Tibial artery (tissue), 4 donors: ENCODE measurements at places on chromosomes 3 and 15.

DNA sequence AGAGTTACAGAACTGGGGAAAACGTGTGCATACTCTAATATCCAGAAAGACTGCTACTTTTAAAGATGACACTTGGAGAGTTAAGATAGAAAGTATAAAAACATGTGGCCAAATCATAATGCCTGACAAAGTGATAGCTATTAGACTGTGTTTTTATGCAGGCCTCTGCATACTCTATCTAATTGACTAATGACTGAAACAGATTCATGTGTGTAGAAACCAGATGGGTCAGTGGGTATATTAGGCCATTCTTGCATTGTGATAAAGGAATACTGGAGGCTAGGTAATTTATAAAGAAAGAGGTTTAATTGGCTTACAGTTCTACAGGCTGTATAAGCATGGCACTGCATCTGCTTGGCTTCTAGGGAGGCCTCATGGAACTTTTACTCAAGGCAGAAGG, 71.5 kb downstream of the PPM1L start:
- DNase-seq = no peak

GRCh38 chr3:195172039-195172684, 98.8 kb downstream of the XXYLT1 start:
- DNase-seq = no peak

DNA sequence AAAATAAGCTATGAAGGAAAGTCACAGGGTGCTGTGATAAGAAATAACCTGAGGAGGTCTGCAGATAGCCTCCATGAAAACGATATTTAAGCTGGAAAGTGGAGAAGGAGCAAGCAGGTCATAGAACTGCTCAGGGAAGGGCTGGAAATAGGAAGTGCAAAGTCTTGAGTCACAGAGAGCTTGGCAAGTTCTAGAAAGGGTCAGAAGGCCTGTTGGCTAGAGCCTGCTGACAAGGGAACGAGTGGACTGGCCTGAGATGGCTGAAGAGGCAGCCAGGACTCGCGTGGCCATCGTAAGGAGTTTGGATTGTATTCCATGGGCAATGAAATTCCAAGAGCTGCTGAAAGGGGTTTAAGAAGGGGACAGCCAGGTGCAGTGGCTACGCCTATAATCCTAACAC, 64.7 kb upstream of the IL12A start:
- no peak for DNase-seq

DNA sequence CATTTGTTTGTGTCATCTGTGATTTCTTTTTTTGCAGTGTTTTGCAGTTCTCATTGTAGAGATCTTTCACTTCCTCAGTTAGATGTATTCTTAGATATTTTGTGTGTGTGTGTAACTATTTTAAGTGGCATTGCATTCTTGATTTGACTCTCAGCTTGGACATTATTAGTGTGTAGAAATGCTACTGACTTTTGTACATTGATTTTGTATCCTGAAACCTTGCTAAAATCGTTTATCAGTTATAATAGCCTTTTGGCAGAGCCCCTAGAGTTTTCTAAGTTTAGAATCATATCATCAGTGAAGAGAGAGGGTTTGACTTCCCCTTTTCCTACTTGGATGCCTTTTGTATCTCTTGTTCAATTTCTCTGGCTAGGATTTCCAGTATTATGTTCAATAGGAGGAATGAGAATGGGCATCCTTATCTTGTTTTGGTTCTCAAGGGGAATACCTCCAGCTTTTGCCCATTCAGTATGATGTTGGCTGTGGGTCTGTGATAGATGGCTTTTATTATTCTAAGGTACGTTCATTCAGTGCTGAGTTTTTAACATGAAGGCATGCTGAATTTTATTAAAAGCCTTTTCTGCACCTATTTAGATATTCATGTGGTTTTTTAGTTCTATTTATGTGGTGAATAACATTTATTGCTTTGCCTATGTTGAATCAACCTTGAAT, 211.7 kb downstream of the MBNL1 start:
- DNase-seq = no peak

DNA sequence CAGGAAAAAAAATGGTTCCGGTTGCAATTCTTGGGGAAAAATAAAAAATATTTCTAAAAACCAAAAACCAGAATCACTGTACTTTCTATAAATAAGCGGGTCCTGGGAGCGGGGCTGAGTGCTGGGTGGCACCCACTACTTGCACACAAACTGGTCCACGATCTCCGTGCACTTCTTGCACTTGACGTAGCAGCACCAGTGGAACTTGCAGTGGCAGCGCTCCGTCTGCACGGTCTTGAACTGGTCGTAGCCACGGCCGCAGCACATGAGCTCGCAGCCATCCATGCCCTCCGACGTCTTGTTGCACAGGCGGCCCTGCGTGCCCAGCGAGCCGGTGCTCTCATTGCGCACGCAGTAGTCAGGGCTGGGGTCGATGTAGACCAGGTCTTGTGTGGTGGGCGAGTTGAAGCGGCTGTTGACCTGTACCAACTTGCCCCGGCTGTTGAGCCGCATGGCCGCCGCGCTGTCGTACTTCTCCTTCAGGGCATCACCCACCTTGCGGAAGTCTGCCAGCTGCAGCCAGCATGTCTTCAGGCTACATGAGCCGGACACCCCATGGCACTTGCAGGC, 17.1 kb downstream of the WNT5A start:
- DNase-seq = no peak

DNA sequence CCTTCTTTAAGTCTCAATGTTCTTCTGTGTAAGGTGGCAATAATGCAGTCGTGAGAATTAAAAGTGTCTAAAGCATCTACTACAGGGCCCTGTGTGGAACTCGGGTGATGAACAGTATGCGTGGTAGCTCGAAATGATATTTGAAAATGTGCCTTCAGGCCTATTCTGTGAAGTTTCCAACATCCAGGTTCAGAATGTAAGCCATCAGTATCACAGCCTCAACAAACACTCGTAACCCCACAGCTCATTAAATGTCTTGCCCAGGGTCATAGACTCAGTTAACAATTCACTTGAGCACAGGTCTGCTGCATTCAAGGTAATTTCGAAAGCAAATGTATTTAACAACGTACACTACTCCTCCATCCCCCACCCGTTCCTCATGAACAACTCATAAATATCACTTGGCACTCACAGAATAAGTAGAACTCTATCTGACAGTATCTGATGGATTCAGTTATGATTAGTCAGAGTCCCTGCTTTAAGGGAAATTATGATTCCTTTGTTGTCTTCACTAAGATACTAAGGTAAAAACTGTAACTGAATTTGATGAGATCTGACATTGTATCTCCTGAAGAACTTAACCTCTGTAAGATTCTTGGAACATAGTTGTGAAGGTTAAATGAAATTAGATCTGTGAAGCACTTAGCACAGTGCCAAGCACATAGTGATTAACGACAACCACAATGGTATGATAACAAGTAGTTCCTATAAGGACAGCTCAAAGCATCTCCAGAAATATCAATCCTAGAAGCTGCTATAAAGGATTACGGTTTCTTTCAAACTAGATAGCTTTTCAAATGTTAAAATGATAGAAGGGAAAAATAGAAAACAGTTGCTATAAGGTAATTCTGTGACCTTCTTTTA, 642.3 kb downstream of the TBL1XR1 start:
- no peak for DNase-seq
